Activated naive CD4-positive, alpha-beta T cell treated with anti-CD3 and anti-CD28 coated beads, Interleukin-2, amount 50 U/mL, for 16 hours (primary cell): ENCODE measurements at places on chromosomes 7 and 10.

- no peak for DNase-seq
Observed at GRCh38 chr7:155861480-155861868, 49.2 kb upstream of the SHH start.

GRCh38 chr10:104142081-104142480 is 20.1 kb downstream of the SFR1 start:
- no peak for DNase-seq

- DNase-seq = no peak
Observed at GRCh38 chr7:144513334-144513733, 109.8 kb upstream of the NOBOX start.

DNA sequence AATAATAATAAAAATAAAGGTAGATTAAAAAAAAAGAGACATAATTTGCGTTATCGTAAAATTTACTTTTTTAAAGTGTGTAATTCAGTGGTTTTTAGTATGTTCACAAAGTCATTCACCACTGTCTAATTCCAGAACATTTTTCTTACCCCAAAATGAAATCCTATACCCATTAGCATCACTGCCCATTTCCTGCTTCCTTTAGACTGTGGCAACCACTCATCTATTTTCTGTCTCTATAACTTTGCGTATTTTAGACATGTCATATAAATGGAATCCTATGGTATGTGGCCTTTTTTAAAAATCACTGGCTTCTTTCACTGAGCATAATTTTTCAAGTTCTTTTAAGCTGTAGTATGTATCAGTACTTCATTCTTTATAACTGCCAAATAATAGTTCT is 53.6 kb downstream of the KAT6B start:
- no peak for DNase-seq

DNA sequence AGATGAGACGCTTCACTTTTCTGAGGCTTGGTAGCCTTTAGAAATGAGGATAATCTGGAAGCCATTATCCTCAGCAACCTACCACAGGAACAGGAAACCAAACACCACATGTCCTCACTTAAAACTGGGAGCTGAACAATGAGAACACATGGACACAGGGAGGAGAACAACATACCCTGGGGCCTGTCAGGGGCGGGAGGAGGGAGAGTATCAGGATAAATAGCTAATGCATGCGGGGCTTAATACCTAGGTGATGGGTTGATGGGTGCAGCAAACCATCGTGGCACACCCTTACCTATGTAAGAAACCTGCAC is 48.9 kb downstream of the LRGUK start:
- DNase-seq = no peak

GRCh38 chr7:22660732-22661131 is 66.3 kb upstream of the IL6 start:
- DNase-seq = no peak

DNA sequence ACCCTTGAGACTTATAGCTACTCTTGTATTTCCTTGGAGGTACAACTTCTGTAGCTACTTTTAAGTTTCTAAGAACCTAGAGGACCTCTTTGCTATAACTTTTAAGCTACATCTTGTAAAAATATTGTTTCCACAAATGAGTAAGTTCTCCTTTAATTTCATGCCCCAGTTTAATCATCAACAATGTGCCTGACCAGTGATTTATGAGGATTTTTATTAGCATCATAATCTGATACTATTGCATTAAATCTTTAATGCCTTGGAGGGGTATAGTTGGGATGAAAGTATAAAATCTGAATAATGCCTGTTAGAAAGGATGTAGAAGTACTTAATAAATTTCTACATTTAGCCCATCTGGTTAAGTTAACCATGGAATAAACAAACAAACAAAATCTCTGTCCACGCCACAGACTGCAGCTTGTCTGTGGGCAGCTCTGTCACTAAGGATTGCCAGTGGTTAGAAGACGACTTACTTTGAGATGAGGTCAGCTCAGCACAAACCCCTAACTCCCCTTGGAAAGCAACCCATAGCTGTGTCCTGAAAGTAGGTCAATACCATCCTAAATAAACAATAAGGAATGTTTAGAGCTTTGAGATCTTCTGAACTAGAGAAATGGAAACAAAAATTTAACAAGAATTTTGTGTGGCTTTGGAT is 18.3 kb downstream of the UBE2D1 start:
- no peak for DNase-seq

- DNase-seq = no peak
Observed at GRCh38 chr7:36911788-36912187, 187.5 kb upstream of the AOAH start.

DNA sequence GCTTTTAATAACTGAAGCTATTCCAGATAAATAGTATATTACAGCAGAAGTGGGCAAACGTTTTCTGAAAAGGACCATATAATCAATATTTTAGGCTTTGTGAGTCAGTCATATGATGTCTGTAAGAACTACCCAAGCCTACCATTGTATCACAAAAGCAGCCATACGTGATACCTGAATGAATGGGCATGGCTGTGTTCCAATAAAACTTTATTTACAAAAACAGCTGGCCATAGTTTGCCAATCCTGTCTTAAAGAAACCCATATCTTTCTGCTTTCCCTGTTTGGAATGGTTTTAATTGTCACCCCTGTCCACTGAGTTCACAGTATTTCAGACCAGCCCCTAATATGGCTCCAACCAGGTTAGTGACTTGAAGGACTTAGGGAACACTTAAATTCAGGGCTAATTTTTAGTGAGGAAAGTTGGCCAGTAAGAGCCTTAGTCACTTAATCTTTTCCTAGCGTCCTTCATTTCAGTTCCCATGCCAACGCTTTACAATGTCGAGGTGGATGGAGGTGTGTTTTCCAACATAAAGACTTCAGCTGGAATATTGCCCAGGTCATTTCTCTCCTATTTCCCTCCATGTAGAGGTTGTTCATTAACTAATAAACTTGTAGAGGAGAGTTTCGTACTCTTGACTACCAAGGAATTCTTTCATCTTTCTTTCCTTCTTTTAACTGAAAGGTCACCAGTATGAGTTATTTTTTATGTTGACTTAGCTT is 184.5 kb downstream of the TRIL start:
- no peak for DNase-seq

GRCh38 chr7:31373337-31374289 is 33.1 kb upstream of the NEUROD6 start:
- no peak for DNase-seq

GRCh38 chr10:119098576-119098975 is 5.3 kb upstream of the DENND10 start:
- no peak for DNase-seq

GRCh38 chr7:131326576-131326975 is 1.1 kb upstream of the MKLN1 start:
- DNase-seq = no peak

DNA sequence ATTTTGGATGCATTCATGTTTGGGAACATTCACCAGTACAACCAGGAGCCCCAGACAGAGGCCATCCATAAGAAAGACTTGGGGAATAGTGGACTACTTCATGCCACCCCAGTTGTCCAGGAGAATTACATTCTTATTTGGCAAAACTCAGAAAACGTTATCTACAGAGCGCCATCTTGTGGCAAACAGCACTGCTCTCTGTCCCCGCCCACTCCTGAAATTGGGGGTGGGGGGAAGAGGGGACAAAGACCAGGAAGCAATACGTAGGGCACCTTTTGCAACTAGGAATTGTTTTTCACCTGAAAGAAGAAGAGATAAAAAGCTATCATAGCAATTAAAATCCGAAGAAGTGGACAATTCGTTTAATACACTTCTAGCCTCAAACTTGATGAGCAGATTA is 134.6 kb upstream of the MGMT start:
- DNase-seq = no peak

DNA sequence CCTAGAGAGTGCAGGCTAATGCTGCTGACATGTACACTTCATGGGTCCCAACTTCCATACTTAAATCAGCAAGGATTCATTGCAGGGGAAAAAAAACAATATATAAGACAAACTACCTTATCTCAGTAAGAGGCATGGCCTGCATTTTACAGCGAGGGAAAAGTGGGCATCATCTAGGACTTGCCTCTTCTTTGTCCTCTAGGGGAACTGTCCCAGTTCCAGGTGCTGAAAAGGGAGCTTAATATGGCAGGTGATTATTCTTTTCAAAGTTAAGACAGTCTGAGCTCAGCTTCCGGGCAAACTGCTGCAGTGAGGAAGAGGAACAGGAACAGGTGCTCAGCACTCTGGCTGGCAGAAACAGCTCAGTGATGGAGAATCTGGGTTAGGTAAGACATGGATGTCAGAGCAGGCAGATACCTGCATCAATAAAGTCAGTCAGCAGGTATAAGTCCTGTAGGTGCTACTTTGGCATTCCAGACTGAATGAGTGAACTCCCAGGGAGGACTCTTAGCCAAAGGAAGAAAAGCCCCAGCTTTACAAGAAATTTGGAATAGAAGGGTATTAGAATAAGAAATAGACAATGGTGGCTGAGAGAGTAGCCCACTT is 147.2 kb downstream of the TMEM178B start:
- no peak for DNase-seq

GRCh38 chr7:151630851-151631569 is 111.3 kb upstream of the RHEB start:
- DNase-seq = no peak

DNA sequence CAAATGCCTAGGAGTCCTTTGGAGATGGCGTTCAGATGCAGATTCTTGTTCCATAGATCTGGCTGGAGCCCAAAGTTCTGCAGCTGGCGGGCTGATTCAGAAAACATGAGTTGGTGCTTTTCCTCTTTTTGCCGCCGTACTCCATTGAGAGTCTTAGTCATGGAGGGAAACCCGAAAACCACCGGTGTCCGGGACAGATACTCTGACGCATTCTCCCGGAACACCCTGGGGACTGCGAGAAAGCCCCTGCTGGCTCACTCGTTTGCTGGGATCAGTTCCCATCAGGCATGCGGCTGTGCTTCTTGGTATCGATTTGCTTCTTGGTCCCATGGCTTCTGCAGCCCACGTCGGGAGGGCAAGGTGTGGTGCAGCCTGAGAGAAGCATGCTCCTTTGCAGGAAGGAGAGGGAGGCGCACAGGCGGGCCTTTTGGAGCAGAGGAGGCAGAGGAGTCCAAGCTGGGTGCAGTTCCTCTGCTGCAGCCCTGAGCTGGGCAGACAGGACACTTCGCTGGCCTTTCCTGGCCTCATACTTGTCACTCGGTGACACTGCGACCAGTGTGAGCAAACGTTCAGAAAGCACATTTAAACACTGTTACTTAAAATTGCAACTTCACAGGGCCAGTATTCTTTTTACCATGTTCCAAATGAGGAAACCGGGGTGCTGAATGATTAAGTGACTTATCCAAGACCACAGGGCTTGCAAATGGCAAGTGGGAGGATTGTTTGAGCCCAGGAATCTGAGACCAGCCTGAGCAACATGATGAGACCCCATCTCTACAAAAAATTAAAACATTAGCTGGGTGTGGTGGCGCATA is 30.6 kb upstream of the PFKFB3 start:
- DNase-seq = no peak

DNA sequence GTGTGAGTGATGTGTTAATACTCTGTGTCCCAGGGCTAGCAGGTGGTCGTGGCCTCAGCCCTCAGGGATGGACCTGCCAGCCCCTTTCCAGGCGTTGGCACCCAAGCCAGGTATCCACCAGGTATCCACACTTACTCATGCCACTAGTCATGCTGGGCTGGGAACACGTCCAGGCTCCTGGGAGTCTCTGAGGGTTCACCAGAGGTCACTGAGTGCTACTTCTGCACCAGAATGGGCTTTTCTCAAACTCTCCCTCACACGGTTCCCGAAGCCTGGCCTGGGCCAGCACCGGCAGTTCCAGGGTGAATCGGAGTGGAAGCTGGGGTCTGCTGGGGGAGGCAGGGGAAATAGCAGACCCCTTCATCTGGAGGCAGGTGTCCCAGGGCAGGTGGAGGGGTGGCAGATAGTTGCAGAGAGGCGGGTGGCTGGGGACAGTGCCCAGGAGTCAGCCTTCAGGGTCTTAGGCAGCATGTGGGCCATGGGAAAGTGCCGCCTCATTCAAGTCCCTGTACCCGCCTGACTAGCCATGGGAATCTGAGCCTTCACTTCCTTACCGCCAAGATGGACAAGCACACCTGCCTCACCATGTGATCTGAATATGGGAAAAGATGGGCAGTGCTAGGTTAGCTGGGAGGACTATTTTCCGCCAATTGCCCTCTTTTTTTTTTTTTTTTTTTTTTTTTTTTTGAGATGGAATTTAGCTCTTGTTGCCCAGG is 95.5 kb upstream of the GTF2I start:
- no peak for DNase-seq

GRCh38 chr7:24660546-24660945 is 87.3 kb downstream of the PALS2 start:
- no peak for DNase-seq

DNA sequence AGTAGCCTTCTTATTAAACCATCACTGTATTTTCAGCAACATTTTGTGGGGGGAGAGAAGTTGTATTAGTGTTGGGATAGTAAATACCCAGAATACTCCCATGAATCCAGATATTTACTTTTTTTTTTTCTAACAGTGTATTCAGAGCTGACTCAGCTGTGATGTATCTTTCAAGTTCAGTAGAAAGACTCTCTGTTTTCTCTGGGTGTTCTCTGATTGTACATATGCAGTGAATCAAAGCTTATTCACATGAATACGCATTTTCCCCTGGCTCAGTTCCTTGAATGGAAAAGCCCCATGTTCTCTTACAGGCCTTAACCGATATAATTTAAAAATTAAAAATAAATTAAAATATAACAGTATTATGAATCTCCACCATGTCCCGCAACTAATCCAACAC is 1.3 kb downstream of the TFPI2 start:
- no peak for DNase-seq

DNA sequence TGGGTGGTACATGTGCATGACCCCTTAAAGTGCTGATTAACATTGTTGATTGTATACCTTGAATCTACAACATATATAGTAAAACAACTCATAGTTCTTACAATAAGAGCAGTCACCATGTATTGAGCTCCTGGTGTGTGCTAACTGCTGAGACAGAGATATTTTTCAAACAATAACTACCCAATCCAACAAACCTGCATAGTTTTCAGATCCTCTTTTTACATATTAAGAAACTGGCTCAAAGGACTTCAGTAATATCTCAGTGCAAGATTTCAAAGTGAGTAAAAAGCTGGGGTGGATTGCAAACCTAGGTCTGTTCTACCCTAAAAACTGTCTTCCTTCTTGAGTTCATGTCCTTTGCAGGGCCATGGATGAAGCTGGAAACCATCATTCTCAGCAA is 272.2 kb downstream of the SNX13 start:
- no peak for DNase-seq
